Activated CD8-positive, alpha-beta memory T cell treated with anti-CD3 and anti-CD28 coated beads, Interleukin-2, amount 10 ng/mL, durations not matched to agents 7 days and 5 days (primary cell): ENCODE measurements at places on chromosomes 3 and 15. TPM values are rescaled to one million over a fixed set of nuclear protein-coding genes. Genes with fewer than 3 reads are reported as not detected.

MEX3B gene
- total RNA-seq = 0.73 TPM

CKMT1B gene
- total RNA-seq = not detected

DNA sequence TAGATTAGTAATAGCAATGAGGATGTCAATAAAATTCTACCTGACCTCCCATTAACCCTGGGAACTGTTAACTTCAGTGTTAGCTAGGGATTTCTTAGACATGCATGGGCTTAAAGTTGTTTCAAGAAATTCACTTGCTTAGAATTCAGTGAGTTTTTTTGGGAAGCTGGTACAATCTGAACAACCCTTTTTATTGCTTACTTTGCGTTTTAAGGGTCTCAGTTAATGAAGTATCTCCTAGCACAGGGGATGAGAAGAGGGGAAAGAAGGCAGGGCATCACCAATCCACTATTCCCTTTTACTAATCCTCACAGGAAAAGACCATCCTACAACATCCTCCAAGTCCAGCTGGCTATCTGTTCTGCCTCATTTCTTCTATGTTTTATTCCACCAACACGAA is 334.9 kb downstream of the MAGI1 start:
- H3K4me1 ChIP-seq = no peaks in the 10 kb centered on the region
- no peaks in the 10 kb centered on the region for H3K27me3 ChIP-seq
- no peak for DNase-seq
- H3K36me3 ChIP-seq = no peaks in the 10 kb centered on the region

GRCh38 chr3:115227461-115227860 is 80.4 kb upstream of the ZBTB20 start:
- no peaks in the 10 kb centered on the region for H3K4me1 ChIP-seq
- H3K27ac ChIP-seq = no peak overlapping the region
- no peak for DNase-seq
- no peaks in the 10 kb centered on the region for H3K36me3 ChIP-seq
- H3K4me3 ChIP-seq = no peak overlapping the region

DNA sequence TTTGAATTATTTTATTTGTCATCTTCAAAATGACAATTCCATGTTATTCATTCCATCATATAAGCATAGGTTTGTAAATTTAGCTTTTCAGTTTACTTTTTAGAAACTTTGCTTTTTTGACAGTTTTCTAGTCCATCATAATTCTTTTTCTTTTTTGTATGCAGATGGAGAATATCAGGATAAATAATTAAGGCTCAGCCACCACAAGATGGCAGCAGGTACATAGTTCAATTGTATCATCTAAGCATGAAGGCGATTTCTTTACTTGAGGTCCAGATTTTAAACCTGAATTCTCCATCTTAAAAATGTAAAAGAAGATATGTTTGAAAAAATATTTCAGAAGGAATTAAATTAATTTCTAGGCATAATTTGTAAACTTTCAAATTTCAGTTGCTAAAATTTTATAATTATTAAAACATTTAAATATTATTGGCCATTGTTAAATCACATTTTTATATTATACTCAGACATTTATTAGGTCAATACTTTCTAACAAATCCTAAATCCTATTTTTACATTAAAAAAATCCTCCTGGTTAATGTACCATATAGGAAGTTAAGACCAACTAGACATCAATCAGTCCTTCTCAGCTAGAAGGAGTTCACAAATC is 15.1 kb downstream of the PLSCR5 start:
- H3K27me3 ChIP-seq = peaks cover 33% of the 10 kb centered on the region
- no peak for DNase-seq
- no peak overlapping the region for H3K4me3 ChIP-seq
- H3K4me1 ChIP-seq = no peaks in the 10 kb centered on the region
- no peak overlapping the region for H3K27ac ChIP-seq

EIF1B gene
- 33.9 TPM for total RNA-seq

VWA5B2 gene
- not detected for total RNA-seq

DNA sequence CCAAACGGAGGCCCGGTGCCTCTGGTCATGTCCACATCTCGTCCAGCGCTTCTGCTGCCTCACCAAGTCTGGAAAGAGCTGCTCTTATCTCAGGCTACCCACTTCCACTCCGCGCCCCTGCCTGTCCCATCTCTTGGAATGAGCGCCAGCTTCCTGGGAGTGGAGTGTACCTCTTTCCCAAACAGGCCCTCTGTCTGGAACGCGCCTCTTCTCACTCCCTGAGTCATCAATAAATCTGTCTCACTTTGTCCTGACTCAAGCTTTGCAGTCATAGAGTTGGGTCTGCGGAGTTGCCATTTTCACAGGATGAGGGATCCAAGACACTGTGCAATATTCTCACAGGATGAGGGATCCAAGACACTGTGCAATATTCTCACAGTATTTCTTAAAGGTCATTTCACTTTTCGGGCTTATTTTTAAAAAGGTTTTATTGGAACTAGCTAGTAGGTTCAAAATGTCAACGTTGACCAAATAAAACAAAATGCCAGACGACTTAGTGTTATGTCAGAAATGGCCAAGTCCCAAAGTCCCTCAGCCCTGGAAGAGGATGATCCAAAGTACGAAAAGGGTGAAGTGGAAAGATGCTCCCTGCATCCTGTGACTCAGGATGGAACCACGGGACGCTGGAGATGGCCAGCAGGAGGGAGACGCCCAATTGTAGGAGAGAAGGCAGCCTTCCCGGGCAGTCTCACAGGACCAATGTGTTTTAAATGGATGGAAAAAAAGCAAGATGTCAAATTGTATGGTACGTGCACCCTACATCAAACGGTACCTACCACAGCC is 81.1 kb downstream of the CHSY1 start:
- peaks cover 32% of the 10 kb centered on the region for H3K36me3 ChIP-seq
- no peak overlapping the region for H3K27ac ChIP-seq
- H3K4me3 ChIP-seq = no peak overlapping the region
- no peaks in the 10 kb centered on the region for H3K27me3 ChIP-seq
- peaks cover 43% of the 10 kb centered on the region for H3K4me1 ChIP-seq
- DNase-seq = no peak

DNA sequence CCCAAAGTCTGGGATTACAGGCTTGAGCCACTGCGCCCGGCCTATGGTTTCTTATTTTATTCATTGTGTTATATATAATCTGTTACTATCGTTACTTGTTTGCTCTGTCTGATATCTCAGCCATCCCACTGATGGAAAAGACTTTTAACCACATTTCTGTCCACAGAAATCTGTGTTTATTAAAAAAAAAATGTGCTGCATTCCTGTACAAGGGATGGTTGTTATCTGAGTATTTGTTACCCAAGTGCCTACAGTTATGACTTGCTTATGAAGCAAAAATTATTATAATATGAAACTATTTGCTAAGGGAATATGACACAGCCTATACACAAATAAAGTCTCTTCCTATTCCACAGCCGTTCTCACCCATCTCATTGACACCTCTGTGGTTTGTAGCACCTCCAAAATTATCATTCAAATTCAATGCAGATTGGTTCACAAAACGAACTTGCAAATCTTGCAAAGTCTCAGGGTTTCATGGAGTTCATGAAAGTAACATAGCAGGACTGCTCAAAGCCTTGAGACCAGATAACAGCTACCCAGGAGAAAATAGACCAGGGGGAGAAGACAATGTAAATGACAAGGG is 47.4 kb upstream of the UBE2E1 start:
- no peak overlapping the region for H3K27ac ChIP-seq
- peaks cover 31% of the 10 kb centered on the region for H3K4me1 ChIP-seq
- H3K36me3 ChIP-seq = no peaks in the 10 kb centered on the region
- no peak for DNase-seq
- H3K4me3 ChIP-seq = no peak overlapping the region

GRCh38 chr15:78130466-78131294 is 565 bp downstream of the CIB2 start:
- peaks cover 16% of the 10 kb centered on the region for H3K4me1 ChIP-seq
- no peak for DNase-seq
- peak overlapping the region; percentile 50 for H3K4me3 ChIP-seq
- peak overlapping the region; percentile 37 for H3K27ac ChIP-seq
- no peaks in the 10 kb centered on the region for H3K27me3 ChIP-seq

- H3K4me3 ChIP-seq = no peak overlapping the region
- no peak for DNase-seq
- H3K36me3 ChIP-seq = no peaks in the 10 kb centered on the region
- no peak overlapping the region for H3K27ac ChIP-seq
These were observed 200.8 kb upstream of the STRIT1 start for GRCh38 chr3:155494332-155494731.

TMA7 gene
- total RNA-seq = 298 TPM

SLC6A20 gene
- total RNA-seq = 0.05 TPM

GOLGA6B gene
- not detected for total RNA-seq

HGD gene
- total RNA-seq = 0.49 TPM
